ENCODE measurements at places on chromosomes 5 and 9.

GRCh38 chr5:130692770-130693169 lies 472.3 kb downstream of the HINT1 start:
- DNase-seq, result no peak

DNA sequence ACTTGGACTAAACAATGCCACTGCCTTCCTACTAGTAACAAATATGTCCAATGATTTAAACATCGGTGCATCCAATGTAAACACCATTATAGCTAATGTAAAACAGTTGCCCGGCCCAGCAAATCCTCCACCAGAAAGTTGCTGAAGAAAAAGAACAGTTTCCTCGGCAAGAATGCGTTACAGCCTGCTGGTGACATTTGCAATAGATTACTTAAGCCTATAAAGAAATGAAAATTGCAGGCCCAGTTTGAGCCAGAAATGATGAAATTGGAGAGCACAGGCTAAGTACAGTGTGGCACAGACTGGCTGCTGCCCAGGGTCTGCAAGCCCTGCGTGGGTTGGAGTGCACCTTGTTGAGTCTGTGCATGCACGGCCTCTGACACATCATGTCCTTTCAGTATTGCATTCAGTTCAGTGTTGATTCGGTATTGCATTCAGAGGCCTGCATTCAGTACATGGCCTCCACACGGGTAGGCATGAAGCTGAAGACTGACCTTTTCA lies 406.0 kb upstream of the KLF4 start:
- no peak for DNase-seq

DNA sequence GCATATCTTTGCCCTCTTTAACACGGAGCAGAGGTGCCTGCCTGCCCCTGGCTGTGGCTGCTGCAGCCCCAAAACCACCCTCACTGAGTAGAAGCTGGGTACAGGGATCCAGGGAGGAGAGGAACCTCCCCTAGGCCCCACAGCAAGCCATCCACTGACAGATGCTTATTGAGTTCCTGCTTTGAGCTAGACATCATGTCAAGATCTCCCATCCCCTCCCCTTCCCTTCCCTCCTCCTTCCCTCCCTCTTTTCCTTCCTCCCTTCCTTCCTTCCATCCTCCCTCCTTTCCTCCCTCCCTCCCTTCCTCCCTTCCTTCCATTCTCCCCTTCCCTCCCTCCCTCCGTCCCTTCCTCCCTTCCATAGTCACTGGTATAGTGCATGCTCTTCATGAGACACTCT lies 29.3 kb downstream of the GOLGA2 start:
- DNase-seq, result no peak

GRCh38 chr5:41637869-41638268 lies 127.5 kb upstream of the PLCXD3 start:
- DNase-seq, result no peak

GRCh38 chr5:74636552-74636951 lies 4.0 kb downstream of the ENC1 start:
- DNase-seq, result no peak

DNA sequence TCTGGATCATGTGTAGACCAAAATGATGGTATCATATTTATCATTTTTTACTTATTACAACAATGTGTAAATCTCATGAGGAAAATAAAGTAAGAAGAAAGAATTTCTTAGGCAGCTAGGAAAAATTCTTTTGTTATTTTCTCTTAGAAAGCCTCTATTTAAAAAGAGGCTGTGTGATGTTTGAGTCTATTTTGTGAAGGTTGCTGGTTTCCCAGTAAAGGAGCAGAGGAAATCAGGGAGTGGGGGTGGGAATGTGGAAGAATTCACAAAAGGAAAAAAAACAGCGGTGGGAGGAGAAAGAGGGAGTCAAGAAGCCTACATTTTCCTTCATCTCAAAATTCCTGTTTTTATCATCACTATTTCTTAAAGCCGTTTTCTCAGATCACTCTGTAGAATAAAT lies 20.1 kb downstream of the PTCH1 start:
- DNase-seq, result no peak

GRCh38 chr5:162248107-162248713 lies 180.6 kb downstream of the GABRG2 start:
- DNase-seq, result no peak

GRCh38 chr5:96459313-96460121 lies 26.5 kb upstream of the PCSK1 start:
- DNase-seq, result no peak

GRCh38 chr5:2102819-2103776 lies 220.4 kb upstream of the IRX4 start:
- DNase-seq, result no peak

DNA sequence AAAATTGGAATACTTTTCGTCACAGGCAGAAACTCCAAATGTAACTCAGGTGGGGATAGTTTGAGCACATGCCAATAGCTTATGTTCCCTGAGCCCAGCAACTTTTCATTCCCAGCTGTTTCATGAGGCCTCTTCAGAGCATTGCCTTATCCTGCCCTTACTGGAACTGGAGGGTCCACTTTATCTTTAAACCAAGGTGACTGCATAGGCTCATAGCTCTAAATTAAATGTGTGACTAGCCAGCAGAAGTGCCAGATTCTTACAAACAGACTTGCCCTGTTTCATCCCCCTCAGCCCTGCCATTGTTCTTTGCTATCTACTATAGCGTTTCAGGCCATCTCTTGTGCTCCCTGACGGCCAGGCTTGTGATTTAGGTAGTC lies 8.1 kb upstream of the LCP2 start:
- no peak for DNase-seq

Data from stimulated activated effector memory CD8-positive, alpha-beta T cell treated with anti-CD3 and anti-CD28 coated beads, Interleukin-12 subunit alpha, Interleukin-12 subunit beta, amount 100 ng/mL, for 72 hours (primary cell).